SHP77 (cell line): ENCODE measurements at places on chromosomes 12 and 14.

DNA sequence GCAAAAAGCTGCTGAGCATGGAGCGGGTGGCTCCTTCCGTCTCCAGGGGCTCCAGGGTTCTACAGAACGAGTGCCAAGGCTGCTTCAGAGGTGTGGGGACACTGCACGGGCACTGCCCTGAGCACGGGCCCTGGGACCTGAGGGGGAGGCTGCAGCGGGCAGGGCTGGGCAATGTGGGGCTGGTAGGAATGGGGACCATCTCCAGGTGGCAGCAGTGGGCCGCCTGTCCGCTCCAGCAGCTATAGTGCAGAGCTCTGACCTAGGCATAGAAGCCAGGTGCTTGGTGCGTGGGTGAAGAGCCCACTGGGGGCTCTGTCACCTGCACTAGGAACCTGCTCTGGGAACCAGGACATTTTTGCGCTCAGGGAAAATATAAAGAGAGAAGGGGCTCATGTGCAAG, 22.3 kb downstream of the HDAC7 start:
- peak; percentile 8 for DNase-seq

GRCh38 chr12:3661028-3661427, 91.9 kb downstream of the CRACR2A start:
- DNase-seq = no peak

DNA sequence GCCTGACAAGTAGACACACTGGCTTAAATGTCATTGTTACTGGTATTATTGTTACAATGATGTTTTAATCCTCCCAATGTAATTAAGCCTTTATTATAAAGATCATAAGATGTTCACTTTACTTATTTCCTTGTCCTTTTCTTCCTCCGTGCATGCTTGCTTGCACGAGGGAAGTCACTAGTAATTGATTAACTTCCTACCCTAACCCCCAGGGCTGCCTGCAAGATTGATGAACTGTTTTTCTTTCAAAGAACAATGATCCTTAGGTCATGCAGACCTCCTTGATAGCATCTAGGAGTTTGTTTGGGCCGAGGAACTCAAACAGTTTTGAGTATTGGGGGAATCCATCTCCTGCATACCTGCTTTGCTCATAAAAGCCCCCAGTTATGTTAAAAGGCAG, 43.0 kb downstream of the GLRX5 start:
- DNase-seq = no peak

DNA sequence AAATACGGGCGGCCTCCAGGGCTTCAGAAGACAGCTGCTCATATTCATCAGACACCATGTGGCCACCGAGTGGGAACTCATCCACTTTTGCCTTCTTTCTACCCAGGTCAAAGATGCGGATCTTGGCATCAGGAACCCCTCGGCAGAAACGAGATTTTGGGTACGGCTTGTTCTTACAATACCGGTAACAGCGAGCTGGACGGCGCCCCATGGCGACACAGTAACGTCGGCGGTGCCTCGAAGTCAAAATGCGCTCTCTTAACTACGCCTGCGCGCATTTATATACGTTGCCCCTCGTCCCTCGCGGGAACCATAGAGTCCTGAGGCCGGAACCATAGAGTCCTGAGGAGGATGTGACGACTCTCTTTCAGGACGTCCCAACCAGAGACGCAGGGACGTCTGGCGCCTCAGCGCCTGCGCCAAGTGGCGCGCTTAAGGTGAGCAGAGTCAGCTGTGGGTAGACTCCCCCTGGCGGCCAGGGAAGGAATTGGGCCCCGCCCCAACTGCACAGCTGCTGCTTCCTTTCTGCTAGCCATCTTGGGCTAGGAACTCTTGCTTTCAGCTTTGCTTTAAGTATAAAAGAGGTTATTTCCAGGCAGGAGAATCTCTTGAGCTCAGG, at the start of gene RPL10L:
Gene RPL10L, minus strand, starts transcription at position 256 of the 619 bp plus-strand sequence. Its CDS starts 45 bp downstream, at position 211.
- DNase-seq = no peak

- DNase-seq = no peak
These were observed 305.4 kb downstream of the DPF3 start for GRCh38 chr14:72588521-72588920.

GRCh38 chr12:61993734-61994345, 266.4 kb upstream of the USP15 start:
- DNase-seq = peak; percentile 8

GRCh38 chr14:75303381-75303789, 24.8 kb downstream of the FOS start:
- peak; percentile 69 for DNase-seq

- no peak for DNase-seq
These were observed 123.5 kb downstream of the CALM1 start for GRCh38 chr14:90520326-90520725.

DNA sequence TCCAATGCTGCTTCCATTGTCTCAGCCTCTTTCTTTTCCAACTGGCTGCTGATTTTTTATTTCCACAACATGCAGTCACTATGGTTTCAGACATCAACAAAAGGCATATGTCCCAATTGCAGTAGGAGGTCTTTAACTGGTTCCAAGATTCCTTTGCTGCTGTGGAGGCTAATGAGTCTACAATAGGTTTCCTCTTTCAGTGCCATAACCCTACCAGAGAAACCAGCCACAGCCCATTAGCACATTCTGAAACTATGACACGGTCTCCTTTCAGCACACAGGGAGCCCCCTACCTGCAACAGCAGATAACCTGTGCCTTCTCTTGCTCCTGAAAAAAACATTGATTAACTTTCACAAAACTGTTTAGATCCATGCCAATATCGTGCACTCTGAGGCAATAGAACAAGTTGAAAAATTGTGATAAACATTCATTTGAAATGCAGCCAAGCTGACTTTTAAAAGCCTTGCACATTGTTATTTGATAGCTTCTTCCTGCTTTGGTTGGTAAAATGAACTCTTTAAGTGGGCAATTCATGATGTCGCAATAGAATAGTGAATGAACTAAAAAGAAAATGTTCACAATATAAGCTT, 32.4 kb downstream of the PLEKHG7 start:
- no peak for DNase-seq

GRCh38 chr12:90338365-90338764, 616.6 kb downstream of the CCER1 start:
- DNase-seq = no peak

GRCh38 chr14:81946834-81947798, 413.5 kb upstream of the SEL1L start:
- DNase-seq = no peak

GRCh38 chr14:25108959-25109358, 59.0 kb upstream of the STXBP6 start:
- DNase-seq = peak; percentile 41

DNA sequence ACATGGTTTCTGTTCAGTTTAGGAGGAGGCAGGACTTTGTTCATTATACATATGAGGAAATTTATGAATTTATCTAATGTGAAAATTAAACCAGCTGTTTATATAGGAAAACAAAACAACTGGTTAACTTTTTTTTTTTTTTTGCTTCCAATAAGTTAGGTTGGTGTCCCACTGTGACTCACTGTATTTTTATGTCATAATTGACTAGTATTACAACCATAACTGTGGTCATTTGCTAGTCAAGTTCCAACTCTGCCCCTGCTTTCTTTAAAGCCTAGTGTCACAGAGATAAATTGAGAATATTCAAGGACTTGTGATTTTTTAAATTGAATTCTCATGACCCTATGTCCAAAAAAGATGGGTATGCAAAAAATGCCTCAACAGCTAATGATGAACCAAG, 227.7 kb downstream of the BCAT1 start:
- no peak for DNase-seq

DNA sequence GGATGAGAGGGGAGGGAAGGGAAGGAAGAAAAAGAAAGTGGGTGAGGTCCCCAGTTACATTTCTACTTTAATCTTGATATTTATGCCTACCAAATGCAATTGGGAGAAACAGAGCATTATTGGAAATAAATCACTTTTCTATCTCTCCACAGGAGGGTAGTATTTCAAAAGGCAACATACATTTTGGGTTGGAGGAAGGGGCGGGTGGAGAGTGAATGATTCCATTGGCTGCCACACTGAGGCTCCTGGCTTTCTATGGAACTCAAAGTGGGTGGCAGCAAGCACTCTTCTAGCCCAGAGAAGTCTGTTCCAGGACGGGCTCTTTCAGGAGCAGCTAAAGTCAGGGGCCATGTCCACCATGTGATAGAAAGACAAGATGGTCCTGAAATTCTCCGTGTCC, 441.3 kb downstream of the DAD1 start:
- DNase-seq = no peak

GRCh38 chr14:90447720-90448497, 51.1 kb downstream of the CALM1 start:
- no peak for DNase-seq

DNA sequence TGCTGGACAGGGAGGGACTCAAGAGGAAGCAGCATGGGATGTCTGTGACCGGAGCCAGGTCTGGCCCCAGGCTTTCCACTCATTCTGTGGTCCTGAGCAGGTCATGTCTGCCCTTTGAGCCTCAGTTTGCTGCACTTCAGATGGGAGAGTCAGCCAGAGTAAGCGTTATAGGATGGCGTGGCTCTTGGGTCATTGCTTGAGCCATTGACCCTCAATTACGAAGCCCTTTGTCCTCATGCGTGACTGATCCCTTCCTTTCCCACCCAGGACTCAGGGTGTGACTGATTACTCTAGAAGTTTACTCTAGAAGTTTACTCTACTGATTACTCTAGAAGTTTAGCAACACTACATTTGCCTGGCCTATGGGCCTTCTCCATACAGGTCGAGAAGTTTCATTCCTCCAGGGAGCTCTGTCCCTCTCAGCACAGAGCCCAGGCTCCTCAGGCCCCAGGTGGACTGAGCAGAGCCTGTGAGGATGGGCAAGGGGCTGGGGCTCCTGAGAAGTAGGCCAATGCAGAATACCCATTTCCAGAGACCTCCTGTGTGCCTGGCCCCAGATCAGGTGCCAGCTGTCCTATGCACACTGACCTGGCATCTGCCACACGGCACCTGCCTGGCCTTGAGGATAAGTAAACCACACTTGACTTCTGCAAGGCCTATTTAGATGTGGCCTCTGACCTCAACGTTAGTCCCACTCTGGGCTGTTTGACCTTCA, 7.6 kb upstream of the IFI27 start:
- no peak for DNase-seq

DNA sequence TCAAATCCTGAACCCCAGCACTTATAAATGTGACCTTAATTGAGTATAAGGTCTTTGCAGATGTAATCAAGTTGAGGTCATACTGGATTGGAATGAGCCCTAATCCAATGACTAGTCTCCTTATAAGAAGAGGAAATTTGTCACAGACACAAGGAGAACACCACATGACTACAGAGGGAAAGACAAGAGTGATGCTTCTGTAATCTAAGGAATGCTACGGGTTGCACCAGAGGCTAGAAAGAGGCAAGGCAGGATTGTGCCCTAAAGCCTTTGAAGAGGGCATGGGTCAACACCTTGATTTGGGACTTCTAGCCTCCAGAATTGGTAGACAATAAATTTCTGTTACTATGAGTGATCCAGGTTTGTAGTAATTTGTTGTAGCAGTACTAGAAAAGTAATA, 135.0 kb downstream of the FOXG1 start:
- no peak for DNase-seq

GRCh38 chr14:98160901-98161300, 1111.1 kb downstream of the BCL11B start:
- no peak for DNase-seq

GRCh38 chr12:128803788-128804187, 20.0 kb downstream of the SLC15A4 start:
- DNase-seq = no peak

DNA sequence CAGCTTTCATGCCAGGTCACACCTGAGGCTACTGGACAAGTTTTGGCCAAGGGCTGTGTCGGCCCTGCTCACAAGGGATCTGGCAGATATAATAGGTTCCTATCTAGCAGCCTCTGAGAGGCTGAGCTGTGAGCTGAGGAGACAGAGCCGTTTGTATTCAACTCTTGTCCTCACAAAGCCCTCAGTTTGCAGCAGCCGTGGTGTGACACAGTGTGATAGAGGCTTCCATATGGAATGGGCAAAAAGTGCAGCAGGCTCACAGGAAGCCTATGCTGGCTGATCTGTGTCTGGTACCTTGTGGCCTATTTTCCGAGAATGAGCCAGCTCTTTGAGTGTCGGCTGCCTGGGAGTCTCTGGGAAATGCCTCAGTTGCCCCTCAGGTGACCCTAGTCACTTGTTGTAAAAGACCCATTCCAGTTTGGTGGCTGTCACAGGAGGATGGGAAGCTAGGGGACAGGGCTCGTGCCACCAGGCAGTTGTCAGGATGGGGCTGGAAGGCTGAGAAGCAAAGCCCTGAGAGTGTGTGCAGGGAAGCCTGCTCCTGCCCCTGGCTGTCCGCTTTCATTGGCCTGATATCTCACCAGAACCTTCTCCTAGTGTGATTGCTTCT, 16.1 kb downstream of the VRTN start:
- no peak for DNase-seq

DNA sequence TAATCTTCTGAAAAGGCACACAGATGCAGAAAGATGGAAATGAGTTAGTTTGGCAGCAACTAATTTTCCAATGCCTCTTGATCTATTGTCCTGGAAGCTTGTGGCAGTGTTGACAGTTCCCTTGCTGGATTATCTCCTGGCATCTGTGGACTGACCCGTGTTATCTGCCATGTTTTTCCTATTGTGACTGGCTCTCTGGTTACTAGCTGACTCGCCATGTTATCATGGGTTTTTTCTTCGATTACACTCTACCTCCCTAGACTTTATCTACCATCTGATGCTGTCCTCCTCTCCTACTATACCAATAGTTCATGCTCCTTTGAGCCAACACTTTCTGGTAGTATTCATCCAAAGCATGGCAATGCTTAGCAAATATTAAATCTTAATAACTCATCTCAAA, 63.3 kb upstream of the FLRT2 start:
- DNase-seq = no peak

- DNase-seq = no peak
These were observed 28.5 kb downstream of the CD9 start for GRCh38 chr12:6228535-6229223.

DNA sequence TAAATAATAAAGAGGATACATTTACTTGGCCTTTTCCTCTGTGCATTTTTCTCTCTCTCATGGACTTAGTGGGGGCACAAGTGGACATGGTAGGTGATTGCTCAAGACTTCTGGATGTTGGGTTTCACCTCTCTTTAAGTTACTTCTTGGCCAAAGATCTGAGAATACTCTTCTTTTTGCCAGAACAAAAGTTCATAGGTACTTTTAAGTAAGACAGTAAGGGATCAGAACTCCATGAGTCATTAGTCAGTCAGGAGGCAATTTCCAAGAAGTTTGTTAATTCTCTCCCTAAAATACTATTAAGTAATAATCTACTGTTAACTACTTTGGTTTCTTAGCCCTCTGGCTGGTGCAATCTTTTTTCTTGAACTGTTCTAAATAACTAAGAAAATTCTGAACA, 84.2 kb downstream of the GRIP1 start:
- no peak for DNase-seq

GRCh38 chr12:125185311-125185739, 120.1 kb downstream of the AACS start:
- no peak for DNase-seq

- no peak for DNase-seq
These were observed 58.7 kb upstream of the KCNA5 start for GRCh38 chr12:4984971-4985370.

- no peak for DNase-seq
These were observed 176.5 kb upstream of the CPNE8 start for GRCh38 chr12:39081910-39082309.

DNA sequence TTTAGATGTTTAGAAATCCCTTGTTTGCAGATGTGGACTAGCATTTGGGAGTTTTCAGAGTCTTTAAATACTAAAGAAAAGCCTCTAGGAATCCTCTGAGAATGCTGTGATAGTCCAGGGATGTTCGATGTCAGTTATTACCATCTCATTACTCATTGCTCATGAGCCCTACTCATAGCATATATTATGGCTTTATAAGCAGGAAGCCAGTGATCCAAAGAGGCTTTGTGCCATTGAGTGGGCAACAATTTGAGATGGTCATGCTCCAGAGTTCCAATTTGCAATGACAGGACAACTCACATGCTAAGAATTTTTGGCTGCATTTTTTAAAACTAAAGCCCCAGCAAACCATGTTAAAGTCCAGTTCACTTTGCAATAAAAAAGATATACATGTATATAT, 163.0 kb downstream of the OTOGL start:
- no peak for DNase-seq
